Fibroblast of skin of left quadriceps (primary cell): ENCODE measurements at places on chromosomes 2 and 18.
A peak's percentile ranks its signal among the peaks of the same experiment; 100 is the strongest.

DNA sequence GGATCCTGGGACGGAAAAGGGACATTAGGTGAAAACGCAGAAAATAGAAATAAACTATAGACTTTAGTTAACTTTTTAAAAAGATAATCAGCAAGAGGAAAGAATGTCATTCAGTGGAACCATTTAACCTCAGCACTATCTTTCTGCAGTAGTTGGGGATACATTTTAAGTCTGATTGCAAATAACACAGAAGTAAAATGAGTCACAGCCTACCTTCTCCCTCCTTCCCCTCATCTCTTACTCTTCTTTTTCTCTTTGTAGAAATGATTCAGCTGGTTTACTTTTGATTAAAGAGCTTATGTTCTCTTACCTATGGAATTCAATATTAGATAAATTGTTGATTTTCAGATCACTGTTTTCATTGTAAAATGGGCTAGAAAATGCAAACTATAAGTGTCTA, 171.2 kb downstream of the FAM210A start:
- no peak for DNase-seq

- no peak for DNase-seq
Measured at GRCh38 chr2:2524348-2524941, 193.4 kb upstream of the MYT1L start.

DNA sequence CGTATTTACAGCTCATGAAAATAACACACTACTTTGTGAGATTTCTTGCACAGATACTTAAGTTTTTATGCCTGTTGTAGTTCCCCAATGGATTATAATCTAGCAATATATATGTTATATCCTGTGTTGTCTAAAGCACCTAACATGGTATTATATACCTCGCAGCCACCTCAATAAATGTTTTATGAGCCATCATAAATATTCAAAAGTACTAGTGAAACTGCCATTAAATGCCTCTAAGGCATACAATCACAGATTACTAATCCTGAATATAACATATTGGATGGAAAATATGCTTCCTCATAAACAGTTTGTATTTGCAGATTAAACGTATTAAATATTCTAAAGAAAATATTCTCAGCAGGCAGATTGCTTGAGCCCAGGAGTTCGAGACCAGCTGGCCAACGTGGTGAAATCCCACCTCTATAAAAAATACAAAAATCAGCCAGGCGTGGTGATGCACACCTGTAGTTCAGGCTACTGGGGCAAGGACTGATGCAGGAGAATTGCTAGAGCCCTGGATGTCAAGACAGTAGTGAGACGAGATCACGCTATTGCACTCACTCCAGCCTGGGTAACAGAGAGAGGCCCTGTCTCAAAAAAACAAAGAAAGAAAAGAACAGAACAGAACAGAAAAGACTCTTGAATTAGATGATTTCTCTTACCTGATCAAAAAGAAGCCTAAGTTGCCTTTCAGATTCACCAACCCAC, 64.1 kb downstream of the ATAD2B start:
- DNase-seq: no peak

GRCh38 chr2:145484448-145485097, 964.7 kb upstream of the ZEB2 start:
- DNase-seq: peak; percentile 25

- no peak for DNase-seq
Measured at GRCh38 chr2:134515137-134515536, 203.7 kb downstream of the TMEM163 start.

GRCh38 chr2:175111200-175111657, 56.8 kb downstream of the ATF2 start:
- DNase-seq: peak; percentile 35

DNA sequence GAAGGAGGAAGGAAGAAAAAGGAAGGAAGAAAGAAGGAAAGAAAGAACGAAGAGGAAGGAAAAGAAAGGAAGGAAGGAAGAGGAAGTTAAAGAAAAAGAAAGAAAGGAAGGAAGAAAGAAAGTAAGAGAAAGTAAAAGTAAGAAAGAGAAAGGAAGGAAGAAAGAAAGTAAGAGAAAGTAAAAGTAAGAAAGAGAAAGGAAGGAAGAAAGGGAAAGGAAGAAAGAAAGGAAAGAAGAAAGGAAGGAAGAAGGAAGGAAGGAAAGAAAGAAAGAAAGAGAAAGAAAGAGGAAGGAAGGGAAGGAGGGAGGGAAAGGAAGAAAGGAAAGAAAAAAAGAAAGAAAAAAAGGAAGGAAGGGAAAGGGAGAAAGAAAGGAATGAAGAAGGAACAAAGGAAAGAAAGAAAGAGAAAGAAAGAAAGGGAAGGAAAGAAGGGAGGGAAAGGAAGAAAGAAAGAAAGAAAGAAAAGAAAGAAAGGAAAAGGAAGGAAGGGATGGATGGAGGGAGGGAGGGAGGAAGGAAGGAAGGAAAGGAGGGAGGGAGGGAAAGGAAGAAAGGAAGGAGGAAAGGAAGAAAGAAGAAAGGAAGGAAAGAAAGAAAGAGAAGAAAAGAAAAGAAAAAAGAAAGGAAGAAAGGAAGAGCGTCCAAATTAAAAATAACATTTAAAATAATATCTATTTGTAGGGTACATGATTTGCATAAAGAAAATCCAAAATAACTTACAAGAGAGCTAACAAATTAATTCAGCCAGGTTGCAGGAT, 827.9 kb downstream of the TSN start:
- no peak for DNase-seq

GRCh38 chr2:98576666-98577312, 31.5 kb downstream of the COA5 start:
- no peak for DNase-seq

DNA sequence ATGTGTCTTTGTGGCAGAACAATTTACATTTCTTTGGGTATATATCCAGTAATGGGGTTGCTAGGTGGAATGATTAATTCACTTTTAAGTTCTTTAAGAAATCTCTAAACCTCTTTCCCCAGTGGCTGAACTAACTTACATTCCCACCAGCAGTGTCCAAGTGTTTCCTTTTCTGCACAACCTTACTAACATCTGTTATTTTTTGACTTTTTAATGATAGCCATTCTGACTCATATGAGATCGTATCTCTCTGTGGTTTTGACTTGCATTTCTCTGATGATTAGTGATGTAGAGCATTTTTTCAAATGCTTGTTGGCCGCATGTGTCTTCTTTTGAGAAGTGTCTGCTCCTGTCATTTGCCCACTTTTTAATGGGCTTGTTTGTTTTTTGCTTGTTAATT, 43.1 kb upstream of the PTH2R start:
- DNase-seq: peak; percentile 81

DNA sequence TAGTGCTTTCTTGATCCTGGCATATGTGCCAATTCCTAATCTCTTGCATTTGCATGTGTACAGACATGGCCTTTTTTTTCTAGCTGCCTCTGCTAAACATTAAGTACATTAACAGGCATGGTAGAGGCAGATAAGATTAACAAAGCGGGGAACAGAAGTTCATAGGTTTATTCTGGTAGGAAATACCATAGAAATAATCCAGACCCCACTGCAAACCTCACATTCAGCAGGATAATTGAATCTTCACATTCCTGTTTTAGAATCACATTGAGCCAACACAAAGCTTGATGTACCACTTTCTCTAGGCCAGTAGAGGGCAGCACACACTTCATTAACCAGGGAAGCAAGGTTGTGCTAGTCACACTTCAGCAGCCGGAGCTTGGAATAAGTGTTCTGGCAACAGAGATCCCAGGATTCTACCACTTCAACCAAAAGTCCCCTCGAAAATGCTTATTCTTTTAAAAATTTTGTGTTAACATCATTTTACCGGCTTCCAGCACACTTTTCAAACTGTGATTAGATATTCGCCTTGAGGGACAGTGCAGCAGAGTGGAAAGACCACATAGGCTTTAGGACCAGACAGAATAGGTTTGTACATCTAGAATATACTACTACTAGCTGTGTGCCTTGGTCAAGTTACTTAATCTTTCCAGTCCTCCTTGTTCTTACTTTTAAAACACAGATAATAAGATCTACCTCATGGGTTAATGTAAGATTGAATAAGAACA, 420.2 kb upstream of the CHST9 start:
- peak; percentile 46 for DNase-seq

GRCh38 chr18:9950289-9951016, 36.6 kb downstream of the VAPA start:
- DNase-seq: no peak

GRCh38 chr18:12309683-12310198, 1.7 kb downstream of the TUBB6 start:
- no peak for DNase-seq

DNA sequence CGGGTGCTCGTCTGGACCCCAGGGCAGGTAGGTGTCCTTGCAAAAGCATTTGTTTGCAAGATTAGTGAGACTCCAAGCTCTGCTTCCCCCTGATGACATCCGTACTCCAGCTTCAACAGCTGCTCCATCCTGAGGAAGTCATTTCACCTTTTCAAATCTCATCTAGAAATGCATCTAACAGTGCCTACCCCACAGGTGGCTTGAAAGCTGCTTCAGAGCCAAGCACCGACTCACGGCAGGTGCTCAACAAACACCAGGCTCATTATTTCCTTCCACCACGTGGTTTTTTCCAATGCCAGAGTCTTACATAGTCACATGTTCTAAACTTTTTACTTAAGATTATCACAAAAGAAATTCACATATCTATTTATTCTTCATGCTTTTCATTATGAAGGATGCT, 31.9 kb downstream of the CNGA3 start:
- no peak for DNase-seq

DNA sequence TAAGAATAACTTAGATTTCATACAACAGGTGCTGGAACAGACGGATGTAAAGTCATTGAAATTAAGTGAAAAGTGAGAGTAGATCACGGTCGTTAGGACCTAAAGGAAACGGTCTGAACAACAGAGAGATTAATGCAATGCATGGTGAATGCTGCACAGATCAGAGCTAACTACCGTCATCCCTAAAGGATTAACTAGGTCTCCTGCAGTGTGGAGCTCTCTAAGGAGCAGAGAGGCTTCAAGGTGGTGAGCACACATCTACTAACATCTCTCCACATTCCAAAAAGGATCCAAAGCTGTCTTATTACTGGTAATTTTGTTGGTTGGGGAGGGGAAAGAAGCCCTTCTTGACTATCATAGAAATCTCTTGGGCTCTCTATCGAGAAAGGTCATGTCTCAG, 75.3 kb downstream of the CABYR start:
- no peak for DNase-seq

DNA sequence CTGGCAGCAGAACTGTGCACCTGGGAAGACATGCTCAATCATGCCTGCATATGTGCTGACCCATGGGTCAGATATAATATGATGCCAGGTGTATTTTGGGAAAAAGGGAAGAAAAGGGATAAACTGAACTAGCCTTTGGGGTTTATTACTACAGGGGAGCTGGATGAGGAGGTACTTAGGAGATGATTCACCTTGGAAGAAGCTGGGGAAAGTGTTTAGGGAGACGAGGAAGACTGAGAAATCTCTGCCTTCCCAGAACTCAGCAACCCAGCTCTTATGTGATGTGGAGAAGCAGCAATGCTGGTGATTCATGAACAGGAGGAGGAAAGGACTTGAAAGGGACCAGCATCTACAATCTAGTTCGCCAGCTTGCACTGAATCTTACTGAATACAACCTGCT, 110.2 kb downstream of the BARD1 start:
- DNase-seq: no peak

DNA sequence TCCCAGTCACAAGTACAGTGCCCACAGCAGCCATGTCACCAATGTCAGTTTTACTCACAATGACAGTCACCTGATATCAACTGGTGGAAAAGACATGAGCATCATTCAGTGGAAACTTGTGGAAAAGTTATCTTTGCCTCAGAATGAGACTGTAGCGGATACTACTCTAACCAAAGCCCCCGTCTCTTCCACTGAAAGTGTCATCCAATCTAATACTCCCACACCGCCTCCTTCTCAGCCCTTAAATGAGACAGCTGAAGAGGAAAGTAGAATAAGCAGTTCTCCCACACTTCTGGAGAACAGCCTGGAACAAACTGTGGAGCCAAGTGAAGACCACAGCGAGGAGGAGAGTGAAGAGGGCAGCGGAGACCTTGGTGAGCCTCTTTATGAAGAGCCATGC, 31.3 kb downstream of the COX7A2L start:
- no peak for DNase-seq

GRCh38 chr2:70991742-70992141, 2.9 kb downstream of the TEX261 start:
- DNase-seq: no peak

DNA sequence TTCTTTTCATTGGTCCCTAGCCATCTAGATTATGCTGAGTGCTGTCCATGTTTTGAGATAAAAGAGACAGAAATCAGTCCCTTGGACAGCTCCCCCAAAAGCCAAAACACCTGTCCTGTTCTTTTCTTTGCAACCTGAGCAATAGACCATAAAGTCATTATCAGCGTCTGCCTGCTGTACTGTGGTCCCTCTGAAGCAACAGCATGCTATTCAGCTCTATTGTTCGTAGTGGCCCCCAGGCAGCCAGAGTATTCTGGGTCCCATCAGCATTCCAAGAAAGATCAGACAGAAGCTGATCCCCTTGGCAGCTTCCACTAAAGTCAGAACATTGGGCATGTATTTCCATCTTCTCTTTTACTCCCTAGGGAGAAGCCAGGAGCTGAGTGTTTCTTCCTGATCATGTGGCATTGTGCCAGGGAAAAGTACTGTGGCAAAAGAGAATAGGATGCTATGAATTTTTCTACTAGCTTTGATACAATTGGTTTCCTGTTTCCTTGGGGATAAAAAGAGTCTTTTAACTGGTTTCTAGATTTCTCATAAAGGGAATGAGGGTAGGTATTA, 33.6 kb upstream of the ZSWIM2 start:
- no peak for DNase-seq

DNA sequence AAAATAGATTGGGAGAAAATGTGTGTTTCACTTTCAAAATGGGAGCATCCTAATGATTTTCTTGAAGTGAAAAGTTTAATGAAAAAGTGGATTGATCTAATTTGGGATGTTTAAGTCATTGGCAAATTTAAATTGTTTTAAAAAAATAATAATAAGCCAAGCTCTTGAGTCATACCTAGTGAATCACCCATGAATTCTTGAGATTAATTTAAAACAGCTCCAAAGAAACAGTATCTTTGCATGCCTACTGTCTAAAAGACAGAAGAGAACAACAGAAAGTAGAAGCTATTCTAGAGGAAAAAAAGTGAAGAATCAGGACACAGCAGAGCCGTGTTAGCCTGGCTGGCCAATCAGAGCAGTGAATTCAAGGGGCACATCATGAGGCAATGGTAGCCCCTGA, 7.7 kb downstream of the ACVR1C start:
- DNase-seq: peak; percentile 39

DNA sequence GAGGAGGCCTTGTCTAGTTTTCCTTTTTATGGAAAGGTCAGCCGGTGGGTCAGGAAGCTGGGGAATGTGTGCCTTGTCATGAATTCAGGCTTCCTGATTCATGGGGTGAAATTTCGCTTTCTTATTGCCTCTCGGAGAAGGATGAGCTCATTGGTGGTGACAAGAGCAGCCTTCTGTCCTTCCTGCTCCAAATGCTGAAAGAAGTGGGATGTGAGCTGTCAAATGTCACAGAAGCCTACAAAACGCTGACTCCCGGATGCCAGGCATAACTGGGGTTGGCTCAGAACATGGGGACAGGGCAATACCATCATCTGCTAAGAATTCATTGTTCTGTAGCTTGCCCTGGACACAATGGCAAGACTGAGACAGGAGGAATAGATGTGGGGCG, 55.8 kb upstream of the FAM136A start:
- no peak for DNase-seq

- no peak for DNase-seq
Measured at GRCh38 chr2:221518935-221519625, 53.0 kb downstream of the EPHA4 start.
